ENCODE measurements at places on chromosomes 7 and 10.

GRCh38 chr10:69801434-69802315 is at the start of gene COL13A1:
TSS of gene COL13A1 (plus strand) at chr10:69801906. CDS start at chr10:69802424, 518 bp downstream.
- DNase-seq: no peak

GRCh38 chr10:74705358-74705980 is 120.9 kb upstream of the KAT6B start:
- no peak for DNase-seq

DNA sequence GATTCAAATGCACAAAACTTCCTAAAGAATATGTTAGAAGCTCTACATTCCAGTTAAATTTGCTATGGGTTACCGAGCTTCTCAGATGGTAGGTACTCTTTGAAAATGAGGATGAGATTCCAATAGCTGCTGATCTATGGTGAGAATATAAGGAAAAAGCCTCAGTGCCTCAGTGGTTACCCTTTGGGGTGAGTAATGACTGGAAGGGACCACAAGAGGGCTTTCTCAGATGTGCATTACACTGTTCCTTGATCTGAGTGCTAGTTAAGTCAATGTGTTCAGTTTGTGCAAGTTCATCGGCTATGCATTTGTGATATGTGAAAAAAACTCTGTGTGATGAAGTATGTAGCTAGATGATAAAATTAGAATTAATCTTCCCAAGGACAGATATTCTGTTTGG is 3.5 kb downstream of the NRCAM start:
- peak; percentile 22 for DNase-seq

- no peak for DNase-seq
These were observed 52.2 kb downstream of the CALML3 start for GRCh38 chr10:5576780-5577624.

DNA sequence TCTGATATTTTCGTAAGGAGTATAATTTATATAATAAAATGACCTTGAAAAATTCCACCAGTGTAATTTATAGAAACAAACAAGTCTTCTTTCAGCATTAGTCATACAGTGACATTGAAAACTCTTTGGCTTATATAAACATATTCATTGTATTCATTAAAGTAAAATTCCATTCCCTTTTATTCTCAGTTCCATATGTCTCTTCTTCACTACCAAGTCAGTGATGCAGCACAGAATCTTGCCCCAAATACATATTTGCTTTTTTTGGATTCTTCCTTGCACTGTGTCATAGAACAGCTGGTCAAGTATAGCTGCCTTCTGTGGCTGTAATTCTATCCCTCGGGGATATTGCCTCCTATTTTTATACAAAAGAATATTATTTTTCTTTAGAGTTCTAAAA is 884.5 kb upstream of the POT1 start:
- DNase-seq: no peak

- DNase-seq: no peak
These were observed 228.9 kb downstream of the AGMO start for GRCh38 chr7:15332956-15333355.

GRCh38 chr7:35374858-35375257 is 121.0 kb upstream of the TBX20 start:
- DNase-seq: no peak

DNA sequence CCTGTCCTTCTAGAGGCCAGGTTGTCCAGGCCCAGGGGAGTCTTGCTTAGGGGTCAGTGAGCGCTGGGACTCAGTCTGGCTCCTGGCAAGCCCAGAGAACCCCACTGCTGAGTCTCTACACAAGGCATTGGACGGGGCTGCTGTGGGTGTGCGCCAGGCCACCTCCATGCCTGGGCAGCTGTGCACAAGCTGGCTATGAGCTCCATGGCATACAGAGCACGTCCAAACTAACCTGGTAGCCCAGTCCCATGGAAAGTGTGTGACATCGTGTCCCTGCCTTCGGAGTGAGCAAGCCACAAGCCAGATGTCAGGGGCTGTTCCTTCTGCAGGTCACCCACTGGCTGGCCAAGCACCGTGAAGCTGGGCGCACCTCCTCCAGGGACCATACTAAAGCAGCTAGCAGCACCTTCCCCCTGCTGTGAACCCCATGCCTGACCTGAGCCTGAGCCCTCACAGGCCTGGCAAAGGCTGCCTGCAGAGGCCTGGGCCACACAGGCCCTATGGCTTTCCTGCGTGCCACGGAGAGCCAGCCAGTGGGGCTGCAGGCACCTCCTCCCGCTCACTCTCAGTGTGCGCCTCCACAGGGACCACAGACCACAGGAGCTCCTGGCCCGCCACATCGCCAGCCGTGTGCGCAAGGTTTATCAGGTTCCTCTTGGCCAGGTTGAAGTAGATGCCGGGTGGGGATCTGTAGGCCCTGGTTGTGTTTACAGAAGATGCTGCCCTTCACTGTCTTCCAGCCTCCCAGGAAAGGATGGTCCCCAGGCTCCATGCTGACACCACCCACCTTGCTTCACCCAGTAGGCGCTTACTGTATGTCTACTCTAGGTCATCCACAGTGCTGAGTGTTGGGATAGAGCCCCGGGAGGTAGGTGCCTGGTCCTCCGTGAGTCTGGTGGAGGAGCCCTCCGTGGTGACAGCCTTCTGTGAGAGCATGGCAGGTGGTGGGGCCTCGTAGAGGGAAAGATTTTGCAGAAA is 219.7 kb downstream of the EBF3 start:
- no peak for DNase-seq

DNA sequence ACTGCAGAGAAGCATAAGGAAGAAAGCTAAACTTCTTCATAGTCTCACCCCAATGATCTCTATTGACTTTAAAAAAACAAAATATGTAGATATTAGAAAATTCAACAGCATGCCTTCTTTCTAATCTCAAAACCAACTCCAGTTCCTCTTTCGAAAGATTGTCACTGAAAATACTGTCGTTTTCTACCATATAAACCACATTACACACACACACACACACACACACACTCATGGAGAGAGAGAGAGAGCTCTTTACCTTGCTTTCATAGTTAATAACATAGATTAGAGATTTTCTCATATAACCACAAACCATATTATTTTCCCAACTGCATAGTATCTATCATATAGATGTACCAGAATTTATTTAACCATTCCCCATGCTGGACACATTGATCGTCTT is 296.2 kb upstream of the MGMT start:
- no peak for DNase-seq

DNA sequence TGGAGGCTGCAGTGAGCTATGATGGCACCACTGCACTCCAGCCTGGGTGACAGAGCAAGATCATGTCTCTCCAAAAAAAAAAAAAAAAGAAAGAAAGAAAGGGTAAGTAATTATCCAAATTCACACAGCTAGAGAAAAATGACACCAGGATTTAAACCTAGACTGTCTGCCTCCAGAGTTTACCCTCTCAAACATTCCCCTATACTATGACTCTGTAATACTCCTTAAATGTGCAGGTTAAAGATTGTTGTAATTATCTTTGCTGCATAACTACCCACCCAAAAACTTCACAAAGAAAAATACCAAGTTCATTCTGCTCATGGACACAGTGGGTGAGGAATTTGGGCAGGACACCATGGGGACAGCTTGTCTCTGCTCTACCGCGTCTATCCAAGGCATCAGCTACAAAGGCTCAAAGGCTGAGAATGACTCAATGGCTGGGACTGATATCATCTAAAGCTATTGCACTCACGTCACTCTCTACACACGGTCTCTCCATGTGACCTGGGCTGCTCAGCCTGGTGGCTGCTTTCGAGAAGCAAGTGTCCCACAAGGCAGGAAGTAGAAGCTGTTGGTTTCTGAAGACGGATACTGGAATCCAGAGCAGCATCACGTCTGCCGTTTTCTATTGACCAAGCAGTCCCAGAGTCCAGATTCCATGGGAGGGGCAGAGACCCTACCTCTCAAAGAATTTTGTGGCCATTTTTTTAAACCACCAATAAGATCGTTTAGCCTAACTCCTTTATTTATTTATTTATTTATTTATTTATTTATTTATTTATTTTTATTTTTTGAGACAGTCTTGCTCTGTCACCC is 185.7 kb upstream of the AUTS2 start:
- DNase-seq: peak; percentile 1

GRCh38 chr10:86953747-86954680 is 3.4 kb downstream of the MMRN2 start:
- no peak for DNase-seq

DNA sequence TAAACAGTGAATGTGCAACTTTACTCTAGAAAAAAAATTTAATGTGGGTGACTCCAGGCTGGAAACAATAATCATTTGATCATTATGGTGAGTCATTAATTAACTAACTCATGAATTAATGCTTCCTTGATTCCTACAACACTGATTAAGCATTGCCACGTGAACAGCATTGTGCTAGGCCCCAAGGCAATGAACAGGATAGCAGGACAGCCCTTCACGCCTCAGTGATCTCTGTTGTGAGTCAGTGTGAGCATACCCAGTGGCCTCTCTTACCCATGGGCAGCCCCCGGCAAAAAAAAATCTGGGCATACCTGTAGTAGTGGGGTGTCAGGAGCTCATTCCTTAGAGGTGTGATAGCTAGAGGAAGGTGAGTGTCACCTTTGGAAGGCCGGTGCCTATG is 76.0 kb downstream of the DENND2A start:
- no peak for DNase-seq

DNA sequence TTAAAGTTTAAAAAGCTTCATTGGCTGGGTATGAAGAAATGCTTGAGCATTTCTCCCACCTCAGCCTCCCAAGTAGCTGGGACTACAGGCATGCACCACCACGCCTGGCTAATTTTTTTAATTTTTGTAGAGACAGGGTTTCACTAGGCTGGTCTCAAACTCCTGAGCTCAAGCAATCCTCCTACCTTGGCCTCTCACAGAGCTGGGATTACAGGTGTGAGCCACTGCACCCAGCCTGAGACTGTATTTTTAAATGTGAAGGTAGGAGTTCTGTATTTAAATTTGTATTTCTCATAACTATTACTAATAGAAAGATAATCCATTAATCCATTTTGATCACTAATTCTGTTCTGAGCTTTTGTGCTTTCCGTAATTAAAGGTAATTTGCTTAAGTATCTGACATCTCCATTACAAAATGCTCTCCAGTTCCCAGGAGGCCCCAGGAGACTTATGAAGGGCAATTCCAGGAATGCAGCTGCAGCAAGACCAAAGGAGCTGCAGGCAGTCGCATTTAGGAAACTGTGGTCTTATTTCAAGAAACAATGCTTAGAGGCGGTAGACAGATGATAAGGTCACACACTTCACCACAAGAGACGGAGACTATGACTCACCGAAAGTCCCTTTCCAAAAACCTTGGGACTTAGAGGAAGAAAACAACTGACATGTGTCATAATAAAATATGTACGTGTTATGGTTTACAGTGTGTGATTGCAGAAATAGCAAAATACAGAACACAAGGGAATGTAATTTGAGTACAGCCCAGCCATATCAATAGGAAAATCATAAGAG is 23.3 kb downstream of the YAE1 start:
- DNase-seq: peak; percentile 74
